ENCODE measurements at places on chromosomes 11 and 22.

- DNase-seq: no peak
Measured at GRCh38 chr11:35459489-35459888, 40.1 kb upstream of the SLC1A2 start.

DNA sequence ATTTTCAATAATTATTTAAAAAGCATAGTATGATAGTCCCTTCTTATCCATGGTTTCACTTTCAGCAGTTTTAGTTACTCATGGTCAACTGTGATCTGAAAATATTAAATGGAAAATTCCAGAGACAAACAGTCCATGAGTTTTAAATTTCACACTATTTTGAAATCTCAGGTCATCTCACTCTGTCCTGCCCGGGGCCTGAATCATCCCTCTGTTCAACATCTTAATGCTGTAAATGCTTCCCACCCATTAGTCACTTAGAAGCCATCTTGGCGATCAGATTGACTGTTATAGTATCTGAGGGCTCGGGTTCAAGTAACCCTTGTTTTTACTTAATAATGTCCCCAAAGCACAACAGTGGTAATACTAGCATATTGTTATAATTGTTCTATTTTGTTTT, 1509.3 kb downstream of the FAM181B start:
- peak; percentile 23 for DNase-seq

DNA sequence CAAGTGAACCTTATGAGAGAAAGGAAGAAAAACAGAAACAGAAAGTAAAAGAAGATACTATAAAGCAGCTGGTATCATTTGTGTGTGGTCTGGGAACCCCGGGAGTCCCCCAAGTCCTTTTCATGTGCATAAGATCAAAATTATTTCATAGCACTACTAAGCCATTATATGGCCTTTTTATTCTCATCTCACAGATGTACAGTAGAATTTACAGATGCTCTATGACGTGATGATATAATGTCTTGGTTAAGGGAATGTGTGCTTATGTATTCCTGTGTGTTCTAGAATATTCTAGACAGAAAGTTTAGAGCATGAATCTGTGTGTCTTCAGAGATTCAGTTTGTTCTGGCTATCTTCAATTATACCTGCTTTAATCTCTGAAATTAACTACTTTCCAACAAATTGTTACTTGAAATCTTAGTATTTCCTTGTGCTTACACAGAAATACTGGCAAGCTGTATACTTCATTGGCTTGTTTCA, 8.6 kb upstream of the TPP1 start:
- no peak for DNase-seq

DNA sequence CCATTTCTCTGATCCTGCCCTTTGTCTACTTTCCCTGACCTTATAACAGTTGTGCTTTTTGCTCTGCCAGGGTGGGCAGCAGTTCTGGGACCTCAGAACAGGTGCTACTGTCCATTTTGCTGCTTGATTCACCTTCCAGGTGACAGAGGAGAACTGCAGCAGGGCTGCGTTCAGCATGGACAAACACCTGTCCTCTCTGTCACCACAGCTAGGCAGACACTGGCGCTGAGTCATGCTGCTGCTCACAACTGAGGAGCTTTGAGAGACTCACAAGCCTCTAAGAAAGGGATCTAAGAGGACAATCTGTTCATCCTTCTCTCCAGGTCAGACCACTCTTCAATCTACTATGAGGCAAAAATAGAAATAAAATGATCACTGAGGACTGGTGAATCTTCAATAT, 1144.5 kb upstream of the CCDC90B start:
- no peak for DNase-seq

DNA sequence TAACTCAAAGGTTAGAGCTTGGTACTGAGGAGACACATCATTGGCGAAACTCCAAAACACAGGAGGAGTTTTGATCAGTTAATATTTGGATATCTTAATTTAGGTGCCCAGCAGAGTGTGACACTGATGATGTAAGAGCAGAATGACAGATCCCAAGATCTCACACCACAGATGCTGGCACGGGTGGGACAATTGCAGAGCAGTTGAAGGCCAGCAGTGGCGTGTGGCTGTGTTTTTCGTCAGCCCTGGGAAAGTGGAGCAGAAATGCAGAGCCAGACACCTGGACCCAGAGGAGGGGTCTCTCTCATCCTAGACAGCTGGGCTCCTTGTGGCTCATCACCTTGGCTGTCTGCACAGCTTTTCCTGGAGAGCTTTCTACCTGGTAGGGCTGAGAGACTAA, 59.7 kb upstream of the CTTN start:
- DNase-seq: no peak

DNA sequence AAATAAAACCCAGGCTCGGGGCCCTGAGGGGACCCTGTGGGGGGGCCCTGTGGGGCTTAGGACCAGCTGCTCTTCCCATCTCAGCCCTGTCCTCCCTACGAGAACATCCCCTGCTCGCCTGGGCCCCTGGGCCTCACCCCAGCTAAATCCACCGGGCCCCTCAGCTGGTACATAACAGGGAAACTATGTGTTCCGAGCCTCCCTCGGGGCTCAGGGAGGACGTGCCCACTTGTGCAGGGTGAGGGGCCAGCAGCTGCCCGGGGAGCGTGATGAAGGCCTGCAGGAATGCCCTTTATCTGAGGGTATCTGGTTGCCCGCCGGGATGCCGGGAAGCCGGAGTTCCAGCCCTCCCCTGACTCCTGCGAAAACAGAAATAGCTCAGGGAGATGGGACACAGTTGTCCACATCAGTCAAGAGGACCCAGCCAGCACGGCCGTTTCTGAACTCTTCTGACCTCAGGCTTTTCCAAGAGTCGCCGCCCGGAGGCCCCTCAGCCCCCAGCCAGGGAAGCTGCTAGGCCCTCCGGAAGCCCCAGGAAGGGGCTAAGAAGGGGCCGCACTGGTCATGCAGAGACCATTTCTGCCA, 20.6 kb downstream of the MRPL23 start:
- no peak for DNase-seq

- no peak for DNase-seq
Measured at GRCh38 chr11:125959511-125959910, 13.7 kb downstream of the VSIG10L2 start.

GRCh38 chr11:133841279-133842043, 3.9 kb downstream of the SPATA19 start:
- DNase-seq: no peak

DNA sequence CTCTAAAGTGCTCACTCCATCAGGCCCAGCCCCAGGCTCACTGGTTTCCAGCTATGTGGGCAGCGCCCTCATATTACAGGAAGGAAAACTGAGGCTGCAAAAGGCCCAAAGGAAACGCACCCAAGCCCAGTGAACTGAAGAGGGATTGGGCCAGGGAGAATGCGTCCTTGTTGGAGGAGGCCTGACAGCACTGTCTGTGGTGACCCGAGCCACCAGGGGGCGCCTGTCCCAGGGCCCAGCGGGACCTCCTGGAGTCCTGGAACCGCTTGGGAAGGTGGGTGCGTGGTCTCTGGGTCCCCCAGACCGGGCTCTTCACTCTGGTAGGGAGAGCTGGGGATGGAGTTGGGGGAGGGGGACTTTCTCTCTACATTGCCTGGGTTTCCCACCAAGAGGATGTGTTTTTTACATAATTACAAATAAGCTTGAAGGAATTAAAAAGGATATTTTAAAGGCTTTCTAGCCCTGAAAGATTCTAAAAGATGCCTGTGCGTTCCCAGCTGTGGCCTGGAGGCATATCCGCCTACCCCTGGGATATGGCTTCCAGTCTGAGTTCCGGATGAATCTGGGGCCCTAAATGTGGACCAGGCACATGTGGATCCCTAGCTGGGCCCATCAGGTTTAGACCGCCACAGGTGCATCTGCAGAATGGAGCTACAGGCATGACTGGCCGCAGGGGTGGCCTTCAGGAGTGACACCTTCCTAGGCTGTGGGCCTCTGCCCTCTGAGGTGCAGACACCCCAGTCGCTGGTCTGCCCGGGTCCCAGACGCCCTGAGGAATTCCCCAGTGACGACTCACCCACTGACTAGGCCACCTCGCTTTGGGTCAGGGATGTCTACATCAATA, 4.2 kb downstream of the SPI1 start:
- peak; percentile 67 for DNase-seq

DNA sequence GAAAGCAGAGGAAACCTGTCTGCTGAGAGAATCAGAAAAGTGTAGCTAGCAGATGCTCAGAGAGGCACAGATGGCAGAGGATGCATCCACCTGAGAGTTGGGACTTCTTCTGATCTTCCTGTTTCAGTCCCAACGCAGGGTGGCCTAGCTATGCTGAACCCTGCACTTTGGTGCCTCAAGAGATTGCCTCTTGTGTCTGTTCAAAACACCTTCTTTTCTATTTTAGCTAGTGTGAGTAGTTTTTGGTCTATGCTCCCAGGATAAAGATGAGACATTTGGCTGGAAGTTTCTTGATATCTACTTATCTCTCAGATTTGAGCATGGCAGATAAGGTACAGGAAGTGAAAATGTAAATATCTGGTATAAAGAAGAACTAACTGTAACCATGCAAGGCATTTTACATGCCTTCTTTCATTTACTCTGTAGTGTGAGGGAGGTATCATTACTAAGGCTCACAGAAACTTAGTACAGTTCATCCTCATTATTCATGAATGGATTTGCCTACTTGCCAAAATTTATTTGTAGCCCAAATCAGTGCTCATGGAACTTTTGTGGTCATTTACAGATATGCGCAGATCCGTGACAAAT, 47.0 kb upstream of the PSMA1 start:
- no peak for DNase-seq

DNA sequence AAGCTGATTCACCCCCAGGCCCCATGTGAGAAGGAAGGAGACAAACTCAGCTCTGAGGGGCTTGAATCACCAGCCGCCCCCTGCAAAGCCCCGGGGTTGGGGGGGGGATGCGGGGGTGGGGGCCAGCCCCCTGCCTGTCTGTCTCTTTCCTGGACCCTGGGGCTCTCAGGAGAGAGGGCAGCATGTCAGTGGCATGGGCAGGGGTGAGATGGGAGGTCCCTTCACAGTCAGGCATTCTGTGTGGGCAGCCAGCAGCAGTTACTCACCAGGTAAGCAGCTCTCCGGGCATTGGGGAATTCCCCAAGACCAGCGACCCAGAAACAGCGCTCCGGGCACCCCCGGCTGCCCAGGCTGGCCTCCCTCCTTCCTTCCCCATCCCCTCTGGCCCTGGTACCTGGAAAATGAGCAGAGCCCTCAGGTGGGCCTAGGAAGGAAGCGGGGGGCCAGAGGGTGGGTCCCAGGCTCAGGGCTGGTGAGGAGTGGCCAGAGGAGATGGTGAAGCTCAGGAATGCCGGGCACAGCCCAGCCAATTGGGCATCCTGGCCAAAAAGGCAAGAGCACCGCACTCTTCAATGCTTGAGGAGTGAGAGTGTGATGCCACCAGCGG, 4.2 kb upstream of the LIF start:
- peak; percentile 55 for DNase-seq

- DNase-seq: no peak
Measured at GRCh38 chr22:37260155-37260795, 16.2 kb upstream of the RAC2 start.

Data from fibroblast of mammary gland (primary cell).